Stimulated activated CD8-positive, alpha-beta memory T cell treated with anti-CD3 and anti-CD28 coated beads, Interleukin-15, amount 100 ng/mL, for 1 hour (primary cell): ENCODE measurements at places on chromosomes 6 and 20.

DNA sequence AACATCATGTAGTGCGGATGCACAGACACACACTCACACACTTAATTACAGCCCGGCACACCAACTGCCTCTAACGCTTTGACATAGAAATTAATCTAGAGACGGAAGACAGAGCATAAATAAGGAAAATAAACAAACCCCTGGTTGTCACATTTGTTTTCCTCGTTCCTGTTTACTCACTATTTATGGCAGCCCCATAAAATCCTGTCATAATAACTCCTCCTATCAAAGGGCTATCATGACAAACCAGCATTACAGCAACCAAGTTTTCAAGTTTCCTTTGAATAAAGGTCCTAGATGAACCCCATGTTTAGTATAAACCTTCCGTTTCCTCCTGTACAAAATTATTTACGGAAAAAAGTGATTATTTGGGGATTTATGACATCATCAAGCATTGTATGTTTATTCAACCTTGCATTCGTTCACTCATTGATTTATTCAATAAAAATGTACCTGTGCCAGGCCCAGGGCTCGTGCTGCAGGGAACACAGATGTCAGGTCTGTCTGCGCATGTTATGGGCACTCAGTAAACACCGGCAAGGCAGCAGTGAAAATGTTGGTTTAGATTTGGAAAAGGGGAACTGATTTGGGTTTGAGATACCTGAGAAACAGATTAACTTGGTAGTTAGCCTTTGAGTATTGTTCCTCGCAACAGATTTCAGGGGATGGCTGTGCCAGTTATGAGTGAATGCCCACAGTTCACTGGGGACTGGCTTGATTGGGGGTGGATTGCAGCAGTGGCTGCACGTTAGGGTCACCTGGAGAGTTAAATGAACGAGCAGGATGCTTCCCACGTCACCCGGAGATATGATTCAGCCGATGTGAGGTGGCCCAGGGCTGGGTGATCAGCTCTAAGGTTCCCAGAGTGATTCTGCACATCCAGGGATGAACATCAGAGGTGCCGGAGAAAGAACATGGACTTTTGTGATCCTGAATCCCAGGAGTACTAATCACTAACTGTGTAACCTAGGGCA is 295.3 kb upstream of the FOXQ1 start:
- DNase-seq = no peak

DNA sequence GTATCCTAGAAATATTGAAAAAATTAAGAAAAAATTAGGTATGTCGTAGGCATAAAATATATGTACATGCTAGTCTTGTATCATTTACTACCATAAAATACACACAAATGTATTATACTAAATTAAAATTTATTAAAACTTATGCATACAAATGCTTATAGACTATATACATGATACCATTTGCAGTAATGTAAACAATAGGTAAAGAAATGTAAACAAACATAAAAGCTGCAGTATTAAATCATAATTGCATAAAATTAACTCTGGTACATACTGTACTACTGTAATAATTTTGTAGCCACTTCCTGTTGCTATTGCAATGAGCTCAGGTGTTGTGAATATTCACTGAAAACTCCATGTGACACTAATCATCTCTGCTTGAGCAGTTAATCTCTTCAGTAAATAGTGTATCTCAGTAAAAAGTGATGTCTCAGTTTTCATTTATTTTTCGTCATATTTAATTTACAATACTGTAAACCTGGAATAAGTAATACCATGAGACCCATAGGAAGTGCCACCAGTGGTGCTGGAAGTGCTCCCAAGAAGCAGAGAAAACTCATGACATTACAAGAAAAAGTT is 29.3 kb downstream of the RALGAPB start:
- DNase-seq = no peak

GRCh38 chr20:31446084-31446819 is 5.8 kb downstream of the DEFB123 start:
- no peak for DNase-seq

GRCh38 chr20:8161264-8162071 is 29.4 kb downstream of the PLCB1 start:
- DNase-seq = no peak

- DNase-seq = no peak
Observed at GRCh38 chr6:162899148-162899547, 171.4 kb downstream of the PACRG start.

DNA sequence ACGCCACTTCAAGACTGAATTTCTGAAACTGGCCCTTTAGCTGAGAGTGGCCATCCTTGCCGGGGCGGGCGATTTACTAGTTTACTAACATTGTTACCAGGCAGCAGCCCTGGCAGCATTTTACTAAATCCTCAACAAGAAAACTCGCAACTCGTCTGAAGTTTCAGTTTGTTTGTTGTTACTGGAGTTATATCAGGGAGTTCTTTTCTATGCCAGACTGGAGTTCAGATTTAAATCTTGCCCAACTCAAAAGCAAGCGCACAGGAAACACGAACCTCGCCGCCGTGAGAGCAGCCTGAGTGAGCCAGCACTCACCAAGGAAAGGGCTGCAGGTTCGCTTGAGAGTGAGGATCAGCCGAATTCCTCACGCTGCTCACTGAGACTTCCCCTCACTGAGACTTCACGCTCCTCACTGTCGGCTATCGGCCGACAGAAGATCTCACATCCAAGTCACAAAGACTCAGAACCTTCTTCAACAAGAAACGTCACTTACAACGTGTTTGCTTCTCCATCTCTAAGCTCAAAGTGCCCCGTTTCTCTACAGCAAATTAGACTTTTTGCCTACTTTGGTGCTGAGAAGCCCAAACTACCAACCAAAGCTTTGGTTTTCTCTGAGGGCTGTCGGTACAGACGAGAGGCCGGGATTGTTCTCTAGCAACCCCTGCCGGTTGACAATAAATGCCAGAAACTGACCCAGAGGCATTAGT is 78.9 kb downstream of the OLIG3 start:
- DNase-seq = peak; percentile 42

- no peak for DNase-seq
Observed at GRCh38 chr20:10877342-10877741, 203.5 kb upstream of the JAG1 start.

DNA sequence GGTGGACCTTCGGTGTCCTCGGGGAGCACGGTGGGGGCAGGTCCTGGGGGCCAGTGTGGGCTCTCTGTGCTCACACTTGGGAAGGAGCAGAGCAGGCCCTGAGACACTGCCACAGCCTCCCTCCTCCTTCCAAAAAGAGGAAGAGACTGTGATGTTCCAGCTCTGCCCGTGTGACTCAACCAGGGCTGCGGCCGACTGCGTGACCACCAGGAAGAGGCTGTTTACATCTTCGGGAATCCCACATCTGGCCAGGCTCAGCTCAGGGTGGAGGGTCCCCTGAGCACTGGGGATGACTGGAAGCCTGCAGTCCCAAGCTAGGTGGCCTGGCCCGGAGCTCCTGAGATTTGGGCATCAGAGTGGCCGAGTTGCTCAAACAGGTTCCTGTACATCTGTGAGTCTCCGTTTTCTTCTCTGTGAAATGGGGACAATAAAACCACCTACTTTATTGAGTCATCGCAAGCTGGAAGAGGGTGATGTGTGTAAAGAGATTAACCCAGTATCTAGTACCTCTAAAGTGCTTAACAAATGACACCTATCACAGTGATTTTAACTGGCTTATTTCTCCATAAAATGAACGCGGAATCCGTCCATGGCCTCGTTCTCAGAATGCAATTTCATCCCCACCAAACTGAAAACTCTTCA is 242.1 kb downstream of the DLL1 start:
- no peak for DNase-seq

- DNase-seq = no peak
Observed at GRCh38 chr20:62984666-62985443, 21.9 kb downstream of the BHLHE23 start.

DNA sequence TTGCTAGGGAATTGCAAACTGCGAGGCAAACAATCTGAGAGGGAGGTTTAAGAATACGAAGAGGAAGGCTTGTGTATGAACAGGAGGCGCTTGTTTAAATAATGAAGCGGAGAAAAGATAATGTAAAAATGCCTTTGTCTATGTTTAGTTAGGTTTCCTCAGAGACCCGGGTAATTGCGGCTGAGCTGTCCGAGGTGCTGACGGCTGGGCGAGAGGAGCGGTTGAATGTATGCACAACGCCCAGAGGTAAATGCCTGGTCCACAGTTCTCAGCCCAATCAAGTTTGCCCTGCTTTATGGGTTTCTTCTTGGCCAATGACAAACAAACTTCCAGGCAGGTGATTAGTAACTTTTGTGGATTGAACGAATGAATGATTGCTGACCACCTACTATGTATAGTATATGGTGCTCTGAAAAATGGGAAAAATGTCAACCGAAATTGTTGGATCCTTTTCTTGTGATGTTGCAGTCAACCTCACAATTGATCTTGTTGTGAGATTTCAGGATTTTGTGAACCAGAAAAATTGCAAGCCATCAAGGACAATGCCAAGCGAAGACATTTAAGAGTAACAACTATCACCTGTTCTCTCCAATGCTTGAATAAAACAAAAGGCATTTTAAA is 38.3 kb upstream of the SLC32A1 start:
- no peak for DNase-seq

DNA sequence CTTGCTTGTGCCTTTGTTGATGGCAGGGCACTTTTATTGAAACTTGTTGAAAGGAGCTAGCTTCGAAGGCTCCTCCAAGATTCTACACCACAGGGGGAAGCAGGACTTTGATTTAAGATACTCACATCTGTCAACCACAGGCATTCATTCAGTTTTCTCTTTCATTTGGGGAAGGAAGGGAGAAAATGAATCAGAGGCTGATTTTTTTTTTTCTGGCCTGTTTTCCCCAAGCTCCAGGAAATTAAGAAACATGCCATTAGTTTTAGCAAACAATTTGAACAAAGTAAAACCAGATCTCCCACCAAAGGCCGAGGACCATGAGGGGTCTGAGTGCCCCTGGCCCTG is 8.7 kb upstream of the APCDD1L start:
- no peak for DNase-seq

- DNase-seq = no peak
Observed at GRCh38 chr20:13105864-13106457, 97.2 kb downstream of the SPTLC3 start.

- no peak for DNase-seq
Observed at GRCh38 chr20:8156235-8157079, 24.4 kb downstream of the PLCB1 start.

GRCh38 chr6:167100241-167100674 is 22.6 kb upstream of the CCR6 start:
- DNase-seq = no peak

GRCh38 chr6:105326216-105326615 is 76.7 kb downstream of the PREP start:
- DNase-seq = no peak

DNA sequence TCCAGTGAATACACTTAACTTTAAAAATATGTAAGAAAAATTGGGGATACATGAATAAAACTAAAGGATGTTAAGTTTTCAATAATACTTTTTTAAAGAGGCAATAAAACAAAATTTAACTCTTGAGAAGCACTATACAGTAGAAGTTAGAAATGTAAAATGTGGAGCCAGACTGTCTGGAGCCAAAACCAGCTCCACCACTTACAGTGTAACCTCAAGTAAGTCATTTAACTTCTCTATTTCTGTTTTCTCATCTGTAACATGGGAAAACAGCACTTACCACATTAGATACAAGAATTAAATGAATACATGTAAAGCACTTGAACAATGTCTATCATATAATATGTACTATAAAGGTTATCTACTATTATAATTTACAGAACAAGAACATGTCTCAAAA is 6.7 kb downstream of the ATG5 start:
- no peak for DNase-seq

DNA sequence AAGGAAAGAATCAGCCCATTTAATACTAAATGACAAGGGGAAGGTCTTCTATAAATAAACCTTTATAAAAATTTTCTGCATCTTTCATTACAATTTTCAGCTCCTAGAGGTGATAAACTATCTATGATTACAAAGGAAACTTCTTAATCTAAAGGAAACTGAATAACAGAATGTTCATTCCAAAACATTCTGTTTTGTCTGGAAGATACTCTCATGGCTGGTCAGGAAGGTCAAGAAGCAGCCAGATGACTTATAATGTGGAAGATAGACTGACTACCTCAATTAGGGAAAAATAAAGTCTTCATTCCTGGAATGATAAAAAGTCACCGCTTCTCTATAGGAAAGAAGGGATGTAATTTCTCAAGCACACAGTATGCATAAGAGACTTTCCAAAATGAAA is 131.3 kb downstream of the GMDS start:
- no peak for DNase-seq

GRCh38 chr20:46624946-46625345 is 26.3 kb downstream of the SLC13A3 start:
- no peak for DNase-seq

DNA sequence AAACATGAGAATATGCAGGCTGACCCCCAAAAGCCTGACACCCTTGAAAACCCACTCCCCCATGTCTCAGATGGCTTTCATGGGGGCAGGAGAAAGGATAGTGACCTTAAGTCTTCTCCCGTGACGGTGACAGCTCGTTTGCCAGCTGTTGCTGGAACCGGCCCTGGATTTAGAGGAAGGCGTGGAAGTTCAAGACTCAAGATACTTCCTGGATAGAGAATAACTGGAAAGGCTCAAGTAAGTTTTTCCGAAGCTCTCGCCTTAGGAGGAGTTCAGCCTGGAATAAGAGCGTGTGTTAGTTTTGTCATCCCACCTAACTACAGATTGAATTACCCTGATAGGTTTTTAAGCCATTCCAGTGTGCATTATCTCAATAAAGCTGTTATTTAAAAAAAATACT is 11.6 kb upstream of the MTG2 start:
- DNase-seq = no peak

DNA sequence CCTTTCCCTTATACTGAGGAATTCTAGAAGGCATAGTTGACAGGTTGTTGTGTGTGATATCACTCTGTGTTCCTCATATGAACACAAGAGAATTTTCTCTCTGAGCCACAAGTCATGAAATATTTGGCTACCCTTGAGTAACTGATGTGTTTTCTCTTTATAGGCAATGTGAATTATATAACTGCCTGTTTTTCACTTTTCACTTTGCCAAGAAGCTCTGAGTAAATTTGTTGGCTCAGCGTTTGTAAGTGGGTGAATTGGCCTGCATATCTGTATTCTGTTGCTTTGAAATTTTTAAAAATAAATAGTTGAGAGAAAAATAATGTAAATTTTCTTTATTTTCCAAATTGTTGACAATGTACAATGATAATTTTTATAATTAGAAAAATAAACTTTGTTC is 5.2 kb upstream of the BTBD9 start:
- DNase-seq = no peak

DNA sequence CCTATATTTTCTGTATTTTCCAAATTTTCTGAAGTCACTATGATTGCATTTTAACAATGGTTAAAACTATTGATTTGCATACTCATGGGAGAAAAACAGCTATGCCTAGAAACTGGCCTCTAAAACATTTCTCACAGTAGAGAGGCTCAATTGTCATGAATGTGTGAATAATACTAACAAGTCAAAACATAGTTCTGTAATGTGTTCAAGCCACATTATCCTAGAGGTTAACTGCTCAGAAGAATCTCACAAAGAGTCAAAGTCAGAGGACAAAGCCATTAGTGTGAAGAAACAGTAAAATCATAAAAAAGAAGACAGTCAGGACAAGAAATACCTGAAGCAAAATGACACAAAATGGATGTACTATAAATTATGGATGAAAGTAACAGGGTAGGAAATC is 12.5 kb upstream of the ALDH8A1 start:
- no peak for DNase-seq
